Stimulated activated CD8-positive, alpha-beta memory T cell treated with anti-CD3 and anti-CD28 coated beads, Interleukin-15, amount 100 ng/mL, for 24 hours (primary cell): ENCODE measurements at places on chromosomes 1 and 21.

GRCh38 chr21:41749286-41749685 is 17.6 kb downstream of the RIPK4 start:
- DNase-seq = no peak

DNA sequence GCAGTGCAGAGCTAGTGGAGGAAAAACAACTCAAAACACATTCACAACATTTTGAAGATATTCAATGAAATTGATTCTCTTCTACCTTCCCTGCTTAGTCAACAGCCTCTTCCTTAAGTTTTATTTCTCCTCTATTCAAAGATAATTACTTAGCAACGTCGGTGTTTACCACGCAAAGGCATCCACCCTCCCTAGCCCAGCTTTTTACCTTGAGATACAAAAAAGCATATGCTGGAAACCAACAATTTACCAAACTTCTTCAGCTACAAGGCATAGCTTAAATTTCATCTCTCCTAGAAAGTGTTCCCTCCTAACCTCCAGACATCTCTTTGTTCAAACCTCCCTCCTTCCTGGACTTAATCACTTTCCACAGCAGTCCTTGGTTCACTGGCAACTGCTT is 102.8 kb upstream of the SOD1 start:
- no peak for DNase-seq

DNA sequence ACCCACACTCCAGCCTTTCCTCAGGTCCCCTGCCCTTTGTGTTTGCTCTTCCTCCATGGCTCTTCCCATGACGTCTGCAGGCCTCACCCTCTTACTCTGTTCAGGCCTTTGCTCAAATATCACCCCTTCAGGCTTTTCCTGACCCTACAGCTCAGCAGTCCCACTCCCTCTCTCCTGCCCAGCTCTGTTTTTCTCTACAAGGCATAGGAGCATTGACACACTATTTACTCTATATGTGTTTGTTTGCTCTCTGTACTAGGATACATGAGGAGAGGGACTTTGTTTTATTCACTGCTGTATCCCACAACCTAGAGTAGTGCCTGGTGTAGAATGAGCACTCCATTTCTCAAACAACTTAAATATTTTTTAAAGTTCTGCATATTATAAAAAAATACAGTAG is 107.4 kb upstream of the COA6 start:
- no peak for DNase-seq

GRCh38 chr1:13774121-13774520 is 74.1 kb downstream of the PRDM2 start:
- DNase-seq = no peak

DNA sequence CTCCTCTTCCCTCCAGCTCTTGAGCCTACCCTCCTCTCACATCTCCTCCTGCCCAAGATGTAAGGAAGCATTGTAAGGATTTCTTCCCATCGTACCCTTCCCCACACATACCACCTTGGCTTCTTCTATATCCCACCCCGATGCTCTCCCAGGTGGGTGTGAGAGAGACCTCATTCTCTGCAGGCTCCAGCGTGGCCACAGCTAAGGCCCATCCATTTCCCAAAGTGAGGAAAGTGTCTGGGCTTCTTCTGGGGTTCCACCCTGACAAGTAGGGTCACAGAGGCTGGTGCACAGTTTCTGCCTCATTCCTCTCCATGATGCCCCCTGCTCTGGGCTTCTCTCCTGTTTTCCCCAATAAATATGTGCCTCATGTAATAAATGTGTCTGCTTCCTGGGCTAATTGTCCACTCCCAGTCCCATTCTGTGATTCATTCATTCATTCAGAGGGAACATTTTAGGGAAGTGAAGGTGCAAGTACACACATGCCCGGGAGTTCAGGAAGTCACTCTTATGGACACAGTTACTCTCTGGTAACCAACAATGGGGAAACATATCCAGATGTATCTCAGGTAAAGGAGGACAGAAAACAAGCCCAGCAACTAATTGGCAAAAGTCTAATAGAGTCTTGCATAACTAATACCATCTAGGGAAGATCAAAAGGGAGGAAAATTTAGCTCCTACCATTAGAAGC is 1.9 kb downstream of the SPRR4 start:
- DNase-seq = no peak

GRCh38 chr1:79711001-79711431 is 704.5 kb upstream of the ADGRL4 start:
- no peak for DNase-seq

- no peak for DNase-seq
Measured at GRCh38 chr1:43760745-43761317, 53.5 kb downstream of the ST3GAL3 start.

- DNase-seq = no peak
Measured at GRCh38 chr1:147851149-147851548, 51.4 kb upstream of the GJA8 start.

GRCh38 chr1:22711071-22711470 is 432 bp downstream of the EPHB2 start:
- no peak for DNase-seq

- no peak for DNase-seq
Measured at GRCh38 chr1:58318157-58319005, 228.1 kb downstream of the OMA1 start.

GRCh38 chr1:15046487-15047165 is 106.9 kb upstream of the TMEM51 start:
- DNase-seq = peak; percentile 40

- DNase-seq = peak; percentile 20
Measured at GRCh38 chr1:15027515-15027986, 126.0 kb upstream of the TMEM51 start.

DNA sequence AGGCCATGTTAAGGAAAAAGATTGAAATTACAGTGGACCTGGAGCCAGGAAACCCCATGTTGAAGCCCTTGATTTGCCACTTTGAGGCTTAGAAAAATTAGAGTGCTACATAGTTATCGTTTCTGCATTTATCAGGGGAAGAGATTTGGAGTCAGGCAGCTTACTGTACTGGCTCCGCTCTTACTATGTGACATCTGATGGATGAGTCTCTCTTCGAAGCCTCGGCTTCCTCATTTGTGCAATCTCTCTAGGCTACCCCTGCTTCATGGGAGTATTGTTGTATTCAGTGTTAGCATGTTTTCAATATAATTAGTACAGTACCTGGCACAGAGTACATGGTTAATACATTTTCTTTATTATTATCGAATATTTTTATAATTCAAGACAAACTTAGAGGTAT is 480.4 kb upstream of the USP24 start:
- no peak for DNase-seq

DNA sequence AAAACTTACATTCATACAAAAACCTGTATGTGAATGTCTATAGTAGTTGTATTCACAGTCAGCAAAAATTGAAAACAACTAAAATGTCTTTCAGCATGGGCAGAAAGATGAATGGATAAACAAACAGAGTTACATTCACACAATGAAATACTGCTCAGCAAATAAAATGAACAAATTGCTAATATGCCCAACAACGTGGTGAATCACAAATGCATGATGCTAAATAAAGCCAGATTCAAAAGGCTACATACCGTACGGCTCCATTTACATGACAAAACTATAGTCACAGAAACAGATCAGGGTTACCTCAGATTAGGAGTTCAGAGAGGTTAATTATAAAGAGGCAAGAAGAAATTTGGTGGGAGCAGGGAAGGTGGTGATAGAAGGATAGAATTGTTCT is 100.7 kb upstream of the KCTD3 start:
- no peak for DNase-seq

DNA sequence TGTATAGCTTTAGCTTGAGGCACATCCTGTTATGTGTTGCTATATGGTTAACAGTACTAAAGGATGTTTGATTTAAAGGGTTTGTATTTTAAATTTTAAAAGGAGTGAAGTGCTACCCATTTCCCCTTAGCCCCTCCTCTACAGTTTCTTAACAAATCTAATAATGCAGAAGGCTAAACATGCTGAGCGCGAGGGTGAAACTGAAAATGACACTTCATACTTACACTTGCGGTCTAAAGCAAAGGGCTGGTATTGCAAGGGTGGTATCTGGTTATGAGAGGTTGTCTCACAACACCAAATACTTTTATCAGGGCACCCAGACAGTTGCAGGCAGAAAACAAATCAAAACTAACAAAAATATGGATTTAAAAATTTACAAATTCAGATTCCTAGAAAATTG is 172.3 kb downstream of the SIPA1L2 start:
- DNase-seq = no peak

DNA sequence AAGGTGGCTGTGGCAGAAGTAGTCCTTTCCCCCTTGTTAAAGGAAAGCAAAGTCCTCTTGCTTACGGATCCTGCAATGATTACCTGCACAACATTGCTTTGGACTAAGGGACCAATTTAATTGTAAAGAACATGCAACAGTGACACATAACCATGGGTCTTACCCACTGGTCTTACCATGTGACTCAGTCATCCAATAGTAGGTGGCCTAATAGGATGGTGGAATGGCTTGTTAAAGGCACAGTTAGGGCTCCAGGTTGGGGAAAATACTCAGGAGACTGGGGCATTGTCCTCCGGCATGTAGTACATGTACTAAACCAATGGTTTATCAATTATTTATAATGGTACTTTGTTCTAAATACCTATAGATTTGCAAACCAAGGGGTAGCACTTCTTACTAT is 2.1 kb upstream of the YIPF1 start:
- DNase-seq = no peak

- DNase-seq = no peak
Measured at GRCh38 chr1:209344156-209344555, 239.4 kb upstream of the CAMK1G start.

DNA sequence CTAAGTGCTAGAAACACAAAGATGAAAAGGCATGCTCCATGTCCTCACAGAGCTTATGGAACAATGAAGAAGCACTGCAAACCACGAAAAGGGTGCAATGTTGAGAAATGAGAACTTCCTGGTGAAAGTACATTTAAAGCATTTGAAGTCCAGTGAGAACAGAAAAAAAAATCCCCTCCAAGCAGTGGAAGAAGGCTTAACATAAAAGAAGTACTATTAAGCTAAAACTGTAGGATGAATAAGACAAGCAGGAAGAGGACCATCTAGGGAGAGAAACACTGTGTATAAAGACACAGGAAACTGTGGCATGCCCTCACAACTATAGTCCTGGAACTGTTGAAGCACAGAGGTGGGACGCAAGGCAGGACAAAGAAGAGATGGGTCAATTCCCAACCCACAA is 10.0 kb downstream of the TP53BP2 start:
- DNase-seq = no peak

GRCh38 chr1:209844695-209845407 is 17.1 kb downstream of the UTP25 start:
- no peak for DNase-seq

DNA sequence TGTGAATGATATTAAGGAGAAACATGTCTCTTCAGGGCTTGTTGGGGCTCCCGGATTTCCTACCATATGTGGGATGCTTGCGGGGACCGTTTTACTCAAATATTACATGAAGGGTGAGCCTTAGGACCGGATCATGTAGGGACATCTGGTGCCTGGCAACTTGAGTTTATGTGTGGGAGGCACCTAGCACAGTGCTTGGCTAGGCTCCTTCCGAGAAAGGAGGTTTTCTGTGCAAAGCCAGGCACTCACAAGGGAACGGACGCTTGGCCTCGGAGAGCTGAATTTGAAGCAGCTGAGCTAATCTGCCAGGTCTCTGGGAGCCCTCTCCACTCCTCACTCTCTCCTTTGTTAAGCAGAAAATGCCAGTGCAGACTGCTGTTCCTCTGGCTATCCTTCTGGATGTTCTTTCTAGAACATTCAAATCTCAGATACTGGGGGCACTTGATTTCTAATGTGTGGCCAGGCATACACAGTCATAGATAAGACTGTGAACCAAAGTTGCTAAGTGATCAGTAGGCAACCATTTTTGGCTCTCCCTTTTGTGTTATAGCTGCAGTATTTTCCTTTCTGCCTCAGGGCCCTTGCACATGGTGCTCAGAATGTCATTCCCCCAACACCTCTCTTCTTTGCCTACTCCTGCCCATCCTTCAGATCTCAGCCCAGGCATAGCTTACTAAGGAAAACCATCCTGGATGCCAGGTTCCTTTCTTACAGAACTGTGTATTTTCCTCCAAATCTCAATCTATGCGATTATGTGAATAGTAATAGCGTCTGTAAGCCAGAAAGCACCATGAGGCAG is 216.6 kb upstream of the CSF3R start:
- no peak for DNase-seq

DNA sequence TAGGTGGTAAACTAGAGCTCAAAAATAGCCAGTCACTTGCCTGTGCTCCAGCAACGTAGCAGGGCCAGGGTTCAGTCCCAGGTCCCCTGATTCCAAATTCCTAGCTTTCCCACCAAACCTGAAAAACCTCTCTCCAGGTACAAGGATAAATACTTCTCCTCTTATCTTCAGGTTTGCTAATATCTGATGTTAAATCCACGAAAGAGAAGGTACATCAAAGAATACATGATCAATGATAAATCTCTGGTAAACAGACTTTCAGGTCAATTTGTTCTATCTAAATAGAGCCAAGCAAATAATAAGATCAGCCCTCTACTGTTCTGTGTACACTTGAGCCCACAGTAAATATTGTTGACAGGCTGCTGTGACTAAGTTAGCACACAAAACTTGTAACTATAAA is 52.1 kb upstream of the AKT3 start:
- no peak for DNase-seq

GRCh38 chr1:70818401-70818800 is 229.2 kb downstream of the PTGER3 start:
- no peak for DNase-seq

- DNase-seq = no peak
Measured at GRCh38 chr1:24683713-24684162, 40.6 kb downstream of the SRRM1 start.

DNA sequence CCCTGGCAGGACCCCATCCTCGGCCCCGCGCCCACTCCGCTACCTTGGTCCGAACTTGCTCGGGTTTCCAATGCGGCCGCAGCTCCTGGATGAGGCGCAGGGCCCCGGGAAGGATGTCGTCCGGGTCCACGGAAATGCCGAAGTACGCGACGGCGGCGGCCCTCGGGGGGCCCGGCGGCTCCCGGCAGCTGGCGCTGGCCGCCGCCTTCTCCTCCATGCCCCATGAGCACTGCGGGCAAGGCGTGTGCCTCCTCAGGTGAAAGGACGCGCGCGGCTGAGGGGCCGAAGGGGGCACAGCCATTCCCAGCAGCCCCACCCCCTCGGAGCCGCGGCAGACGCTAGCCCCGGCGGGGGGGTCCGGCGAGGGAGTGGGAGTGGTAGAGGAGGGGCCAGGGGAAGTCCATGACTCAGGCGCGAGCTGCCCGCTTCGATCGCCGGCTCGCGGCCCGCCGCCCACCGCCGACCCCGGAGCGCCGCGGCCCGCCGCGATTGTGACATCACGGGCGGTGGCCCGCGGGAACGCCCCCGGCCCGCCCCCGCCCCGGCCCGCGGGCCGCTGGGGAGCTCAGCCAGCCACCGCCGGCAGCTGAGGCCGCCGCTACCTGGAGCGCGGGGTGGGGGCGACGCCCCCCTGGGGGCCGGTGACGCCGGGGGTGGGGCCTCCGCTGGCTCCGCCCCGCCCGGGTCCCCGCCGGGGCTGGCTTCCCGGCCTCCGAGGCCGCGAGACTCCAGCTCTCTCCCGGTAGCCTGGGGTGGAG is at the start of gene ETNK2:
TSS of gene ETNK2 (minus strand) at position 493 of the 758 bp plus-strand sequence. CDS start at position 301, 192 bp downstream.
- DNase-seq = peak; percentile 28

DNA sequence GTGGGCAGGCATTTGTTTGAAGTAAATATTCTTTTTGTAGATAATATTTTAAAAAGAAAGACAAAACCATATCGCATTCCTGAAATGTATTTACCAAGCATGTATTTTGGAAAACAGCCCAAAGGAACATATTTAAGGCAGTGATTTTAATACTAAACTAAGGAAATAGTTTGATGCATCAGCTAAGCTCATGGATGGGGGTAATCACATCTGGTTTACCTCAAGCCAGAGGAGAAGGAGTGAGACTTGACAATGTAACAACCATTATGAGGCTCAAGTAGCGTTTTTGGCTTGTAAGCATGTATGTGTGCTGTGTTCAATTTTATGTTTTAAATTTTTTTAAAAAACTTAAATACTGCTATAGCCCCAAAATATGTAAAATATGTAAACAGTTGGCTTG is 390.5 kb downstream of the DISC1 start:
- DNase-seq = no peak

GRCh38 chr21:38166173-38166535 is 90.6 kb upstream of the KCNJ15 start:
- DNase-seq = no peak
